Activated CD8-positive, alpha-beta memory T cell treated with anti-CD3 and anti-CD28 coated beads for 48 hours (primary cell): ENCODE measurements at places on chromosomes 1 and 21.

- no peak for DNase-seq
Observed at GRCh38 chr1:111480674-111481073, 6.9 kb downstream of the C1orf162 start.

DNA sequence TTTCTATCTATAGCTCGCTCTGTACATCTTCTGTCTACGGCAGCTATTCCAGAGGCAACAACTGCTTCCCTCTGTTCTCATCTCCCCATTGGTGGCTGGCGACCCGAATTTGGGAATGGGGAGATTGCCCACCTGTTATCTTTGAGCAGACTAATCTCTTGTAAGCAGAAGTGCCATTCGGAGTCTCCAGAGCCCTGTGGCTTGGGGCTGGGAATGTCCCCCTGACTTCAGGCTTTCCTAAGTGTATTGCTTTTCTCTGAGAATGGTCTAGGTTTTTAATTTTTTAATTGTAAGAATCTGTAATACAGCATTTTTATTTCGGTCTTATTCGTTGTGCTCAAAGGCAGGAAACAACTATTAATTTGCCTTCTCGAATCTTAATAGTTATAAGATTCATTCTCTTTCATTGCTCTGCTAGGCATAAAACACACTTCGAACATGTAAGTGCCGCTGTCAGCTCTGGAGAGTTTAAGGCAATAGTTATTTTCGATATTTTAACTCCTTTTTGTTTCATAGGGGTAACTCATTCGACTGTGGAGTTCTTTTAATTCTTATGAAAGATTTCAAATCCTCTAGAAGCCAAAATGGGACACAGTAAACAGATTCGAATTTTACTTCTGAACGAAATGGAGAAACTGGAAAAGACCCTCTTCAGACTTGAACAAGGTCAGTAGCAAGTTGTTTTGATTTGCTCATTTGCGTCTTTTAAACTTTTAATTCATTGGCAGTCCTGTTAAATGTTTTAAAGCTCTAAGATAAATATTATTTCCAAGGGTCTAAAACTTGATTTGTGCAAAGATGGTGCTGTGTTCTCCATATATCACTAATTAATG lies 514 bp downstream of the AGL start:
- no peak for DNase-seq

GRCh38 chr1:201100169-201100930 lies 11.9 kb downstream of the CACNA1S start:
- DNase-seq = no peak

DNA sequence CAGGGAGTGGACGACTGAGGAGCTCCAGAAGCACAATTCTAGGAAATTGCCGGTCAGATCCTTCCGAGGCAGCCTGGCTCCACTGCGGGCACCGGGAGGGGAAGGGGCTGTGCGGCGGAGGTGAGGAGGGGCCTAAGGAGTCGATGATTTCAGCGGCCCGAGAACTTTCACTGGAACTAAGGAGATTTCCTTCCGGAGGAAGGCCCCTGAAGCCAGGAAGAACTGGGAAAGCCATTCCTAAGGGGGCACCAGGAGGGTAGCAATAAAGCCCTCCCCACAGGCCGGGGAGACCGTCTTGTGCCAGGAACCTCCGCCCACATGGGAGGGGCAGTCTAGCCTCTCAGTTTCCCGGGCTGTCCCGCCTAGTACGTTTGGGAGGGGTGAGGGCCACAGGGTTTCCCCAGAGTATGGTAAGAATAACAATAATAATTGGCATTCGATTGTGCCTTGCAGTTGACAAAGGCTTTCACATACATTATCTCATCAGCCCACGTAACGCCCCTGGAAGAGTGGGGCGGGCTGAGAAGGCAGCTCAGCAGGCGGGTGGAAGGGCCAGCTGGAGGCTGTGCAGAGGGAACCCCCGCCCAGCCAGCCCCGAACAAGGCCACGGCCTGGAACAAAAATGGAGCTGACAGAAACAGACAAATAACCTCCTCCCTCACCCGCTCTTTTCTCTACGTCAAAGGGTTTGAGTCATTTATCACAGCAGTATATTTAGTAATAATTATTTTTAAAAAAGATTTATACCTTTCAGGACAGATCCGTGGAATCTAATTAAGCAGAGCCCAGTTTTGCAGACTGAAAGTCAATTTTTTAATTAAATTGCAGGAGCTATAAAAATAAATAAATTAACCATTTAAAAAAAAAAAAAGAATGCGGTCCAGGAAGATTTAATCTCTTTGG lies 19.8 kb downstream of the NPR1 start:
- DNase-seq = no peak

DNA sequence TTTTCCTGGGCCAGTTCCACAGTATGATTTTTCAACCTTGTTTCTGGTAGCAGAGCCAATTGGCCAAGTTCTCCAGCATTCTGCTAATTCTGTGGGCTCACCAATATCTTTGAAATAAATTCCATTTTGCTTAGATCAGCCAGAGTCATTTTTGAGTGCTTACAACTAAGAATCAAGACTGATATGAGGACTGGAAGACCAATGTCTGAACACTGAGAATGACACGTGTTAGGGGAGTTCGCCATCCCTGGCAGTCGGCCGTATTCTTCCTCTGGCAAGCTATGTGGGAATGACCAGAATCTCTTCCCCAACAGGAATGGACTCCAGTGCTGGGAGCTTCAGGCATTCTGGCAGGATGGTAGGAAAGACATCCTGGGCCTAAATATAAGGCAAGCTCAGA lies 4.9 kb upstream of the TENT5C start:
- no peak for DNase-seq

DNA sequence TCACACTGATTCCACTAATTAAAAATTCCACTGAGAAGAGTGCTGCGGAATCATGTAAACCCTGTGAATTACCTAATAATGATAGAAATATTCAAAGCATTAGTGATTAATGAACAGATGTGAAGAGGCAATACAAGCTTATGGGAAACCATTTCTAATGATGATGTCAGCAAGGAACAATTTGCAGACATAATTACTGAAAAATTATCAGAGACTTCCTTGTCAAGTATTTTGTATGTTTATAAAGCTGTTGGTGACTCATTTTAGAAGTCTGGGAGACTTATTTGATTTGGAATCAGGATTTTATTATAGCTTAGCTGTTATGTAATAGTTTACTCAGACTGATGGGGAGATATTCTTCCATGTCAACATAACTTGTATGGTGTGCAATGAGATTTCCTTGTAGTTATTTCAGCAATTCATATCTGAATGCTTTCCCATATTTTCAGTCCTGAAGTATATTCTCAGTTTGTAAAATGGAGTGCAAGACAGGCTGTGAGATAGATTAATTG lies 135.5 kb downstream of the TGFB2 start:
- no peak for DNase-seq

DNA sequence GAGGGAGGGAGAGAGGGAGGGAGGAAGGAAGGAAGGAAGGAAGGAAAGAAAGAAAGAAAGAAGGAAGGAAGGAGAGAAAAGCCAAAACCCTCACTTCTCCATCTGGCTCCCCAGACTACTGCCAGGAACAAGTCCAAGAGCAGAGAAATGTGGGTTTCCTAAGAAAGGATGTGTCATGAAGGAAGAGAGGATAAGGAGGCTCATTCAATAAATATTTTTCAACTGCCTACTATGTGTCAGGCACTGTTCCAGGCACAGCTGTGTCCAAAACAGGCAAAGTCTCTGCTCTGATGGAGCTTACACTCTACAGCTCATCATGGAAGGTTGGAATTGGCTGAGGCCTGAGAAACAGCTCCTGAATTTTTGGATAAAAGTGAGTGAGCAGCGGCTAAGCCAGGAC lies 42.6 kb upstream of the ATP2B4 start:
- no peak for DNase-seq

GRCh38 chr1:160868141-160868540 lies 5.5 kb upstream of the CD244 start:
- no peak for DNase-seq

DNA sequence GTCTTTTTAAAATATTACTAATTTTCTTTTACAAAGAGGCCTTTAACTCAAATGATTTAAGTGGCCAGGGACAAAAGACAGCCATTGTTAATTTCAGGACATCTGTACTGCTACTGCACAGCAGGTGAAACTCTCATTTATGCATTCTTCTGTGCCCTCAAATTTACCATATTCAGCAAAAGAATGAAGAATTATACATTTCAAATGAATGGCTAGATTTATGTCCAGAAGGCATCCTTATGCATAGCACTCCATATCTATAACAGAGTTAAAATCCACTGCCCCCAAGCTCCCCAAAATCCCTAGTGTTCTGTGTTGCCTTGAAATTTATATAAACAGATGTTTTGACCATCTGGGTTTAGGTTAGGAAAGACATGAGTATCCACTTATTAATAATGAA lies 202.6 kb downstream of the DNM3 start:
- no peak for DNase-seq

DNA sequence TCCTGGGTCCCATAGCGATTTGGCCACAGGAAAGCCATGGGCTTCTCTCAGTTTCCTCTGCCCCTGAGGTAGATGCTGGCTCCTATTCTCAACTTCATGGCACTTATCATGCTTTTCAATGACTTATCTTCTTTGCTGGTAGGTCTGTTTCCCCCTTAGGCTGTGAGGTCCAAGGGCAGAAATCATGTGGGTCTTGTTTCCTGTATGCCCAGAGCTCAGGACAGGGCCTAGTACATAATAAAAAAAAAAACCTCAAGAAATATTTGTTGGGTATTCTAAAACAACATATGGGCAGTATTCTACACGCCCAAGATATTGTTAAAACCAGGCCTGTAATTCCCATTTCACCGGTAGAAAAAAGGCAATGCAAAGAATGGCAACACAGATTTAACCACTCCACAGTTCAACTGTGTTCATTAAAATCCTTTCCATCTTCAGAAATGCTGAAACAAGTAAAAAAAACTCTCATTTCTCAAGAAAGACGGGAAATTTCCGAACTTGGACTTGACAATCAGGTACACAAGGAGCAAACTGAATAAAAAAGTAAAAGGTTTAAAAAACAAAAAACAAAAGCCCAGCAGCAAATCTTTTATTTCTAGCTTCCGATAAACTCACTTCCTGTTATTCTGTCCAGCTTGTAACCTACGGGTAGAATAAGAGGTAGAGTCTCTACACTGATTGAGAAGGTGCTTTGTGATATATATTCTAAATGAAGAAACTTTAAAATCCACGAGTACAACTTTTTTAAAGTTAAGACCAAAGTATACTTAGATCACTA lies 6.3 kb upstream of the TDRD10 start:
- DNase-seq = no peak

DNA sequence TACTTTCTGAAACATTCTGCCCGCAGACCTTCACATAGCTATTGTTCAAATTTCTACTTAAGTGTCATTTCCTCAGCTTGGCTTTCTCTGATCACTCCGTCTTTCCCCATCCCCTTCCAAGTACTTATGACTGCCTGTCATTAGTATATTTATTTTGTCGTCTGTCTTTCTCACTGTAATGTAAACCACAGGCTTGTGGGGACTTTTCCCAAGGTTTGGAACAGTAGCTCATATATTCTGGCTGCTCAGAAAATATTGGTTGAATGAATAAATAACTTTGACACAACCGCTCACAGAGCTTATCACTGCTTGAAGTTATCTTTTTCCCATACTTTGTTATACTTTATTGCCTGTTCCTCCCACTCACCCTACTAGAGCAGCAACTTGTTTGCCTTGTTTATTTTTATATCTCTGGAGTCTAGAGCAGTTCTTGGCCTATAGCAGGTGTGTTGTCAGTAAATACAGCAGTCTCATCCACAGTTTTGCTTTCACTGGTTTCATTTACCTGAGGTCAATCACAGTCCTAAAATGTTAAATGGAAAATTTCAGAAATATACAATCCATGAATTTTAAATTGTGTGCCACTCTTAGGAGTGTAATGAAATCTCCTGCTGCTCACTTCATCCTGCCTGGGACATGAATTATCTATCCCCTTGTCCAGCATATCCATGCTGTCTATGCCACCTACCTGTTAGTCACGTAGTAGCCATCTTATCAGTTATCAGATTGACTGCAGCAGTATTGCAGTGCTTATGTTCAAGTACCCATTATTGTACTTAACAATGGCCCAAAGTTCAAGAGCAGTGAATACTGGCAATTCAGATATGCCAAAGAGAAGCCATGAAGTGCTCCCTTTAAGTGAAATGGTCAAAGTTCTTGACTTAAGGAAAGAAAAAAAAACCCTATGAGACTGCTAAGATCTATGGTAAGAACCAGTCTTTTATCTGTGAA lies 2.4 kb upstream of the CNIH4 start:
- no peak for DNase-seq

GRCh38 chr1:29624320-29625083 lies 388.2 kb downstream of the PTPRU start:
- no peak for DNase-seq

DNA sequence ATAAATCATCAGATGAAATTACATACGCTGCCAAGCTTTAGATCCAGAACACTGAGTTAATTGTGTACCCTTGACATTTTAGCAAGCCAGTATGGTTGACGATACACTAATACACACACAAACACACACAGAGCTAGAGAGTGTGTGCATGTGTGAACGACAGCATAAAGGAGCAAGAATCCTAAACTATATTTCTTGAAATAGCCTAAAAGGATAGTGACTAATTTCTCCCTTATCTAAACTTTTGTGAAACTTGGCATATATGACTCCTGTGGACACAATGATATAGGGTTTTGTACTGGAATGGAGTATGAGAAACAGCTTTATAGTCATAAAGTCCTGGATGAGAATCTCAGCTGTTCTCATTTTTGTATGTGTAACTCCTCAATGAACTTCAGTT lies 65.1 kb upstream of the DMRTA2 start:
- no peak for DNase-seq

GRCh38 chr1:165490175-165490574 lies 45.2 kb upstream of the RXRG start:
- no peak for DNase-seq

- DNase-seq = no peak
Observed at GRCh38 chr1:3744646-3745045, 7.6 kb upstream of the CCDC27 start.

DNA sequence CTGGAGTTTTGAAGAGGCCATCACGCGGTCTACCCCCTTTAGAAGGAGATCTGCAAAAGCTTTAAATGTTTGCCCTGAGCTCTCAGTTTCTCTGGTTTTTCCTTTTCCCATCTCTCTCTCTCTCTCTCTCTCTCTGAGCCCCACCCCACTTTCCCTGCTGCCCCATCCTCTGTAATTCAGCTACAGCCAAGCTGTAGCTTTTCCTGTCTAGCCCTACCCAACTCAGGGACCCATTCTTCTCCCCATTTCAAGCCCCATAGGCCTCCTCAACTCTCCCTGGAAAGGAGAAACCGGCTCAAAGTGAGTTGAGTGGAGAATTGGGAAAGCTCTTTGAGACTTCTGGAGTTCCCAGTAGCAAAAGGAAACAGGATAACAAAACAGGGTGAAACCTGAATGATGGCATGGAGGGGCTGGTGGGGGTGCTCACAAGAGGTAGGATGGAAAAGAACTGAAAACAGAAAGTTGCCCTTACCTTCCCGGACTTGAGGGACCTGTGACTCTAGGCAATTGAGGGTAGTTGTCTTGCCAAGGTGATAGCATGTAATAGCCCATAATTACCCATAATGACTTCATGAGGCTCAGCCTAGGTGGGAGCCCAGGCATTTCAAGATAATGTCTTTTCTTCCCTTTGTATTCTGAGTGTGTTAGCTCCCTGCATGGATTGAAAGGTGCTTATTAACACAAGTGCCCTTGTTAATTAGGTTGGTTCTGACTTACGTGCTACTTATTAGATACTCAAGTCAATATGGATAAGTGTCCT lies 84.9 kb downstream of the SLC16A1 start:
- no peak for DNase-seq

- no peak for DNase-seq
Observed at GRCh38 chr21:29074007-29074376, 544 bp upstream of the CCT8 start.
